ENCODE measurements at places on chromosomes 16 and 17.

GRCh38 chr17:45688353-45688752 is 95.8 kb upstream of the CRHR1 start:
- no peak for DNase-seq

DNA sequence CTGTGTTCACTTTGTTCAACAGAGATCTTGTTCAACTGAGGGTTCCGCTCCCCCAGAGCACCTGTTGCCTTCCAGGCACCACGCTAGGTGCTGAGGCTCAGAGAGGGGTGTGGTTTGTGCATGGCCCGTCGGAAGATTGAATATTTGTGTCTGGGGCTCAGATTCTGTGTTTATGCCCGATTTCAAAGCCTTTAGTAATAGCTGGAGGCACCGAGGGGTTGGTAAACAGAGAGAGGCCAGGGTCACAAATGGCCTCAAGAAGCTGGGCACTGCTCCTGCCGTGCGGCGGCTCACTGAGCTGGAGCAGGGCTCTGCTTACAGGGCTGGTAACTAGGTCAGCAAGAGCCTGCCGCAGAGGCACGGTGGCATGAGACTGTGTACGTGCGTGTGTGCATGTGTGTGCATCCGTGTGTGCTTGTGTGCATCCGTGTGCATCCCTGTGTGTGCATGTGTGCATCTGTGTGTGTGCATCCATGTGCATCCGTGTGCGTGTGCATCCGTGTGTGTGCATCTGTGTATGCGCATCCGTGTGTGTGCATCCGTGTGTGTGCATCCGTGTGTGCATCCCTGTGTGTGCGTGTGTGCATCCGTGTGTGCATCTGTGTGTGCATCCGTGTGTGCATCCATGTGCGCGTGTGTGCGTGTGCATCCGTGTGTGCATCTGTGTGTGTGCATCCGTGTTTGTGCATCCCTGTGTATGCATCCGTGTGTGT is 5.4 kb downstream of the ITGAE start:
- DNase-seq = no peak

GRCh38 chr16:62741692-62742091 is 705.5 kb upstream of the CDH8 start:
- DNase-seq = no peak

DNA sequence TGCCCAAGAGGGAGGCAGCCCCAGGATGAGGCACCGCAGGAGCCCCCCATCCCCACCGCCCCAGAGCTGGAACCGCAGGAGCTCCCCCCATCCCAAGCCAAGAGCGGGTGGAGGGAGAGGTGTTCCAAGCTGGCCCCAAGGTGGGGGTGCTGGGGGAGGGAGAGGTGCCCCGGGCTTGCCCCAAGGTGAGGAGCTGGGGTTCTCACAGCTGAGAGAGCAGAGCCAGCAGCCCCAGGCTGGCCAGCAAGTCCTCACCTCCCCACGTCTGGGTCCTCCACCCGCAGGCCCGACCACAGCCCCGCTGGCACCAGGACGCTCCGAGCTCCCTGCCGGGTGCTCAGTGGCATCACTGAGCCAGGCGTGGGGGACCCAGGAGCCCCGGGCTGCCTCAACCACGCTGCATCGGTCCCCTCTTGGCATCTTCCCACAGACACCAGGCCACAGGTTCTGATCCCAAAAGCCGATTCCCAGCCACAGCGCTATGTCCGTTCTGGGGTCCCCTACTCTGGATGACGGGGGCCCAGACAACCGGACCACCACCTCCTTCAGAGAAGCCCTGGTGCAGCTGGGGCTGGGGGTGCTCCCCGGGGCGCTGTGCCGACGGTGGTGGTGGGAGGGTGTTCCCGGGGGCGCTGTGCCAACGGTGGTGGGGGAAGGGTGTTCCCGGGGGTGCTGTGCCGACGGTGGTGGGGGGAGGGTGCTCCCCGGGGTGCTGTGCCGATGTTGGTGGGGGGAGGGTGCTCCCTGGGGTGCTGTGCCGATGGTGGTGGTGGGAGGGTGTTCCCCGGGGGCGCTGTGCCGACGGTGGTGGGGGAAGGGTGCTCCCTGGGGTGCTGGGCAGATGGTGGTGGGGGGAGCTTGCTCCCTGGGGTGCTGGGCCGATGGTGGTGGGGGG is 15.4 kb upstream of the WDR45B start:
- DNase-seq = no peak

DNA sequence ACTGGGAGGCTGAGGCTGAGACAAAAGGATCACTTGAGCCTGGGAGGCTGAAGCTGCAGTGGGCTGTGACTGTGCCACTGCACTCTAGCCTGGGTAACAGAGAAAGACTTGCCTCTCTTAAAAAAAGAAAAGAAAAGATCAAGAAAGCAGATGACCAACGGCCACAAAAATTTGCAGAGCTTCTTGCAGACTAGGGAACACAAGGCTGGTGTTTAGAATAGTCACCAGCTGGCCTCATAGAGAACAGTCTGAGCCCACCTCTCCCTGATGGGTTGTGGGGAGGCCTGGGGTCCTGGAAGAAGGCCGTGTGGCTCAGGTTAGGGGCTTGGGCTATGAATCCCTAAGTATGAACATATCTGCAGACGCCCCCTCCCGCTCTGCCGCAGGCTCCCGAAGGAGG is 73.7 kb upstream of the MED9 start:
- DNase-seq = no peak

DNA sequence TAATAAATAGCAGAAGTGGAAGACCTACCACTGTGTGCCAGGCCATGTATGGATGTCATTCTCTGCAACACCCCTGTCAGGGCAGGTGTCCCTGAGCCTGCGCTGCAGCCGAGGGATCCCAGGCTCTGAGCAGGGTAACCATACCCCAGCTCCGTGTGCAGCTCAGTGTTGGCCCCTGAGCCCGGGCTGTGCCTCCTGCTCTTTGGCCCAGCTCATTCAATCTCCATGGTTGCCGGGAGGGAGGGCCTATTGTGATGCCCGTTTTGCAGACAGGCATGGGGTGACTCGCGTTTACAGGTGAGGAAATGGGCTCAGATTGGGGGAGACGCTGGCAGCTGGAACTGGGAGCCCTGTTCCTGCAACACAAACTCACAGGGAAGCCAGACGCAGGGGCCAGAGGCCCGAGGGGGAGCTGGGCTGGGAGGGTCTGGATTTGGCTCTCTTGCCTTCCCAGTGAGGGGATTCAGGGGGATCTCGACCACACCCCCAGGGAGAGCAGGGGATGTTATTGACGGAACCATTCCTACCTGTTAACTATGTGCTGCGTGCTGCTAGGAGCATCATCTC is 190.5 kb downstream of the IRF8 start:
- DNase-seq = no peak

- no peak for DNase-seq
Observed at GRCh38 chr16:51985126-51985525, 561.8 kb downstream of the TOX3 start.

- DNase-seq = no peak
Observed at GRCh38 chr16:51287121-51287755, 136.2 kb upstream of the SALL1 start.

- DNase-seq = no peak
Observed at GRCh38 chr17:16273499-16273898, 56.5 kb downstream of the PIGL start.

- DNase-seq = no peak
Observed at GRCh38 chr17:74691151-74691550, 21.6 kb downstream of the CD300LF start.

DNA sequence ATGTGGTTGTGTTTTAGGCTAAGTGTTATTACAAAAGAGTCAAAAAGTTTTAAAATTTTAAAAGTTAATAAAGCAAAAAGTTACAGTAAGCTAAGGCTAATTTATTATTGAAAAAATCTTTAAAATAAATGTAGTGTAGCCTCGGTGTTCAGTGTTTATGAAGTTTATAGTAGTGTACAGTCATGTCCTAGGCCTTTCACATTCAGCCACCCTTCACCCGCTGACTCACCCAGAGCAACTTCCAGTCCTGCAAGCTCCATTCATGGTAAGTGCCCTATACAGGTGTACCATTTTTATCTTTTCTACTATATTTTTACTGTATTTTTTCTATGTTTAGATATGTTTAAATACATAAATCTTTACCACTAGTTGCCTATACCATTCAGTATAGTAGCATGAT is 98.5 kb upstream of the RPRML start:
- DNase-seq = no peak

- DNase-seq = no peak
Observed at GRCh38 chr17:30005709-30006320, 64.4 kb downstream of the EFCAB5 start.

- DNase-seq = no peak
Observed at GRCh38 chr16:51376080-51376479, 225.0 kb upstream of the SALL1 start.

All from CD4-positive, alpha-beta T cell treated with Interferon alpha-2 for 1 hour (primary cell).